T-helper 9 cell (primary cell): ENCODE measurements at places on chromosomes 3 and 15.
A peak's percentile ranks its signal among the peaks of the same experiment; 100 is the strongest.

DNA sequence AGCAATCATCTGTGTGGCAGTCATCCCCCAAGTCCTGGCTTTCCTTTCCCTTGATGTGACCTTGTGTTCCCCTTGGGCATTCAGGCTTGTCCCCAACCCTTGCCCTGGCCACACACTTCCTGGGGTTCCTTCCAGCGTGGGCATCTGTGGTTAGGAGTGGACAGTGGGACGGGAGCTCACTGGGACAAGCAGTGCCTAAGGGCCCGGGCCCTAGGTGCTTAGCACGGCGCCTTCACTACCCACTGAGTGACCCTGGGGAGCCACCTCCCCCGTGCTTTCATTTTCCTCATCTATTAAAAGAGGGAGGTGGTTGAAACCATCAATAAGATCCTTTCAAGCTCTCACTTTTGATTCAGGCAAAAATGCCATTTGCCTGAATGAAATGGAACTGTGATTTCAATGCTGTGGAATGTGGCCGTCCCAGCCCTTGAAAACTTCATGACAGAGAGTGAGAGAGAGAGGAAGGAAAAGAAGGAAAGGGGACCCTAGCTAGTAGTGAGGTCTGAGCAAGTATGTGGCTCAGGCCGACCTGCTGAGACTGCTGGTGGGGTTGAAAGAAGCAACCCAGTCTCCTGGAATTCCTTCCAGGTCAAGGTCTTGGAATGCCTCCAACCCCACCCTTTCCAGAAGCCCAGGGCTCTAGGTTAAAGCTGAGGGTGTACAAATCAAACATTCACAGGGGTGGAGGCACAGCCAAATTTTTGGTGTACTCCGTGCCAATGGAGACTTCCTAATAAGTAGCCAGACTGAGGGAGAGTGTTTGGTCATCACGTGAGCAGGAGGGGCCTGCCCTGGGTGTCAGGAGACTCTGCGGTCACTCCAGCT is 302.9 kb downstream of the TLE3 start:
- no peak for DNase-seq

DNA sequence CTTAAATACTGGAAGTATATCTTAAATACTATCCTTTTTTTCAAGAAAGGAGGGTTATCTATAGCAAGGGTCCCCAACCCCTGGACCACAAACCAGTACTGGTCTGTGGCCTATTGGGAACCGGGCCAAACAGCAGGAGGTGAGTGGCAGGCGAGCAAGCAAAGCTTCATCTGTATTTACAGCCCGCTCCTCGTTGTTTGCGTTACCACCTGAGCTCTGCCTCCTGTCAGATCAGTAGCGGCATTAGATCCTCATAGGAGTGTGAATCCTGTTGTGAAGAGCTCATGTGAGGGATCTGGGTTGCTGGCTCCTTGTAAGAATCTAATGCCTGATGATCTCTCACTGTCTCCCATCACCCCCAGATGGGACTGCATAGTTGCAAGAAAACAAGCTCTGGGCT is 26.1 kb downstream of the SUMF1 start:
- DNase-seq = no peak

DNA sequence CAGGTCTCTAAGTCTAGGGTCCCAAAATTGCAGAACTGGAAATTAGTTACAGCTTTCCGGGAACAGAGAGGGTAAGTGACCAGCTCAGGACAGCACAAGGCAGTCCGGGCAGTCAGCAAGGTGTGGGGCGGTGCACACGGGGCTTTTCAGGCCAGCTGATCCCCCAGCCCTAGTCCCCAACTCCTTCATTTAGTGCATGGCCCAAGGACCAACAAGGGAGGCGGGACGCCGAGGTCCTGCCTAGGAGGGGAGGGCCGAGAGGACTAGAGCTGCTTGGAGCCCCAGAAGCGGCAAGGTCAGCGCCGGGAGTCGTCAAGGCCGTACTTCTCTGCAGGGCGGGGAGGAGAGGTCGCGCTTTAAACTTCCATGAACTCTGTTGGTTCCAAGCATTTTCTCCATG is 2.0 kb upstream of the PDE8A start:
- DNase-seq = no peak

DNA sequence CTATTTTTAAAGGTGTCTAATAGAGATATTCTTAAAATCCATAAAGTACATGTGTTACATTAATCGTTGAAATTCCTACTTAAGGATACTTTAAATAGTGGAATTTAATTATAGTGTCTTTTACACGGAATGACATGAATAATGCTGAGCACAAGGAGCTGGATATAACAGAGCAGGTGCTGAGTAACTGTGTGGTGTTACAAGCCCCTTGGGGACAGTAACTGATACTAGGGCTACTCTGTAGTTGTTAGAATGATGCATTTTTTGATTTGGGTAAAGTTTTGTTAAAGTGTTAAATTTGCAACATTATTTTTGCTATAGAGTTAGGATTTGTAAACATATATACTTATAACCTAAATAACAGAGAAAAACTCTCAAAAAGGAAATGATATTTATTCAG is 1496.1 kb downstream of the OTOL1 start:
- no peak for DNase-seq

DNA sequence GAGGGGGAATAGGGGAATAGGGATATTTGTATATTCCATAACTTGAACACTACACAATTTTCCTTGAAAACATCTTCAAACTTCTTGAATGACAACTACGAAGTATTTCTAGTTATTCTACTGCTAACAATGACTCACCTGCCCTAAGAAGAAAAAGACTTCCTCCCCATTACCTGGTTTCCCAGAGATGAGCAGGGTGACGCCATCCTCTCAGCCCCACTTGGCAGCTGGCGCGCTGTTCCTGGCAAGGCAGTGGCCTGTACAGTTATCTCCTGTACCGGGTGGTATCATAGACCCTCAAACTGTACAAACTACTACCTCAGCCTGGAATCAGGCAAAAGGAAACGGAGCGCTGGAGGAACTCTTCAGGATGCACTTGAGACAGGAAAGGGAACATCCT is 10.4 kb downstream of the WDR82 start:
- DNase-seq = peak; percentile 34

GRCh38 chr15:57728436-57728835 is 21.9 kb downstream of the POLR2M start:
- DNase-seq = no peak

GRCh38 chr15:85582131-85583079 is 202.0 kb downstream of the AKAP13 start:
- DNase-seq = peak; percentile 48

GRCh38 chr3:3200632-3201212 is 21.2 kb upstream of the CRBN start:
- DNase-seq = no peak

GRCh38 chr3:72520690-72521308 is 327.4 kb downstream of the SHQ1 start:
- no peak for DNase-seq

DNA sequence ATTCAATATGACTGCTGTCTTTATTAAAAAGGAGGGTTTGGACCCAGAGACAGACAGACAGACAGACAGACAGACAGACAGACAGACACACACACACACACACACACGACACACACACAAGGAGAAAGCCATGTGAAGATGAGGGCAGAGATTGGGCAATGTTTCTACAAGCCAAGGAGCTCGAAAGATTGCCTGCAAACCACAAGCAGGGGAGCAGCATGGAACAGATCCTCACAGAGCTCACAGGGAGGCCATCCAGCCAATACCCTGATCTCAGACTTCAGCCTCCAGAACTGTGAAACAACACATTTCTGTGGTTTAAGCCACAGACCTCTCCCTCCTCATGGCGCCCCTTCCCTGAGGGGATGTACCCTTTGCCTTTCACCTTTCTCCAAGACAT is 35.8 kb upstream of the ABHD2 start:
- DNase-seq = no peak

GRCh38 chr3:106880206-106880605 is 497.0 kb upstream of the CCDC54 start:
- no peak for DNase-seq

DNA sequence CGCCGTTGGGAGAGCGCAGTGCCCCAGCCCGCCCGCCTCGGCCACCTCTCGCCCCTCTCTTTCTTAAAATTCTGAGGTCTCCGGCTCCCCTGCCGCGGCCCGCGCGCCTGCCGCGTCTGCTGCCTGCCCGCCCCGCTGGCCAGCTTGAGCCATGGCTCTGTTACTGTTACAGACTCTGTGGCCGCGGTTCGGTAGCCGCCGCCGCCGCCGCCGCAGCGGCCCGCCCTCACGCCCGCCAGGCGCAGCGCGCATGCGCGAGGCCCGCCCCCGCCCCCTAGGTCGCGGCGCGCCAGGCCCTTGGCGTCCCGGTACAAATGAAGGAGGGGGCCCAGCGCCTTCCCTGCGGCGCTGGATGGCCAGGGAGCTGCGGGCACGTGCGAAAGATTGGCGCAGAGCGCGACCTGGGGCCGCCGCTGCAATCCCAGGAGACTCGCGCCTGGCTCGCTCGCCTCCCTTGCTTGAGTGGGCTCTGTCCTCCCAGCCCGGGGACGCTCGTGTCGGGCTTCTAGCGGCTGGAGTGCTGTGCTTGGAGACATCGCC is at the start of gene ONECUT1:
TSS of gene ONECUT1 (minus strand) at position 168 of the 540 bp plus-strand sequence. CDS start 452 bp downstream, outside the sequence.
- no peak for DNase-seq

GRCh38 chr15:27059610-27060202 is 88.7 kb downstream of the GABRG3 start:
- DNase-seq = no peak

GRCh38 chr3:119388577-119388976 is 74.8 kb downstream of the TMEM39A start:
- no peak for DNase-seq

DNA sequence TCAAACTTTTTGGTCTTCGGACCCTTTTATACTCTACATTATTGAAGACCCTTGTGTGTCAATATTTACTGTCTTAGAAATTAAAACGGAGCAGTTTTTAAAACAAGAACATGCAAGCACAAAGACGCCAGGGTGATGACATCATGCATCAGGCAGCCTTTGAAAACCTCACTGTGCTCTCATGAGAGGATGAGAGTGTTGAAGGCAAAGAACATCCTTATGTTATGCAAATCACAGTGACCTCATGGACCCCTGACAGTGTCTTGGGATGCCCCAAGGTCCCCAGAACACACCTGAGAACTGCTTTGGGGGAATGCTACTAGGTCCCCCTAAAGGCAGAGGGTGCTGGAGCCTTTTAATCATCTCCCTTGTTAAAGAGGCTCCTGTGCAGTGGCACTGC is 51.6 kb downstream of the CHDH start:
- DNase-seq = no peak

GRCh38 chr3:149541091-149541491 is 66.6 kb downstream of the TM4SF4 start:
- no peak for DNase-seq

GRCh38 chr3:69252631-69253030 is 130.2 kb upstream of the LMOD3 start:
- no peak for DNase-seq

DNA sequence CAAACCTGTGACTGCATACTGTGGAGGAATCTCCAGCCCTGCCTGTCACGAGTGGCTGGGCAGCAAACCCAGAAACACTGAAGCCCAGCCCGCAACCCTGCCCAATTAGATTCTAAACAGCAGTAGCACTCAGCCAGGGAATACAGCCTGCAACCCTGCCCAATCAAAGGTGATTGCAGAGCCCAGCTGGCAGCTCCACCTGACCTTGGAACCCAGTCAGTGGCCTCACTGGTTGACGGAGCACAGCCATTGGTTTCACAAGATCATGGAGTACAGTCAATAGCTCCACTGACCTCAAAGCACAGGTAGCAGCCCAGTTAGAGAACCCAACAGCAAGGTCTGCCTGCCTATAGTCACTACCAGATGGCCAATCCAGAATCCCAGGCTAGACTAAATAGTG is 35.2 kb upstream of the MYLK start:
- no peak for DNase-seq

- DNase-seq = no peak
These were observed 59.1 kb downstream of the CORO2B start for GRCh38 chr15:68637767-68638404.

GRCh38 chr3:61940236-61940635 is 378.9 kb downstream of the PTPRG start:
- DNase-seq = no peak

GRCh38 chr3:34202975-34203374 is 404.5 kb downstream of the PDCD6IP start:
- DNase-seq = no peak

DNA sequence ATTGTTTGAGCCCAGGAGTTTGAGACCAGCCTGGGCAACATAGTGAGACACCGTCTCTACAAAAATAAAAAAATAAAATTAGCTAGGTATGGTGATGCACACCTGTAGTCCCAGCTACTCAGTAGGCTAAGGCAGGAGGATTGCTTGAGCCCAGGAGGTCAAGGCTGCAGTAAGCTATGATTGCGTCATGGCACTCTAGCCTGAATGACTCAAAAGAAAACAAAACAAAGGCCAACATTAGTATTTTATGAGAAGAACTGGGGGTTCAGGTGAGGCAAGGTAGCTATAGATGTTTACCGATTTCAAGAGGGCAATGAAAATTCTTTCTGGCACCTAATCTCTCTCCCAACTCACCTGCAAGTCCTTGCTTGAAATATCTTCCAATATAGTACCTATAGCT is 77.2 kb downstream of the GREM1 start:
- DNase-seq = no peak

GRCh38 chr3:34782871-34783270 is 856.5 kb upstream of the ARPP21 start:
- DNase-seq = no peak

DNA sequence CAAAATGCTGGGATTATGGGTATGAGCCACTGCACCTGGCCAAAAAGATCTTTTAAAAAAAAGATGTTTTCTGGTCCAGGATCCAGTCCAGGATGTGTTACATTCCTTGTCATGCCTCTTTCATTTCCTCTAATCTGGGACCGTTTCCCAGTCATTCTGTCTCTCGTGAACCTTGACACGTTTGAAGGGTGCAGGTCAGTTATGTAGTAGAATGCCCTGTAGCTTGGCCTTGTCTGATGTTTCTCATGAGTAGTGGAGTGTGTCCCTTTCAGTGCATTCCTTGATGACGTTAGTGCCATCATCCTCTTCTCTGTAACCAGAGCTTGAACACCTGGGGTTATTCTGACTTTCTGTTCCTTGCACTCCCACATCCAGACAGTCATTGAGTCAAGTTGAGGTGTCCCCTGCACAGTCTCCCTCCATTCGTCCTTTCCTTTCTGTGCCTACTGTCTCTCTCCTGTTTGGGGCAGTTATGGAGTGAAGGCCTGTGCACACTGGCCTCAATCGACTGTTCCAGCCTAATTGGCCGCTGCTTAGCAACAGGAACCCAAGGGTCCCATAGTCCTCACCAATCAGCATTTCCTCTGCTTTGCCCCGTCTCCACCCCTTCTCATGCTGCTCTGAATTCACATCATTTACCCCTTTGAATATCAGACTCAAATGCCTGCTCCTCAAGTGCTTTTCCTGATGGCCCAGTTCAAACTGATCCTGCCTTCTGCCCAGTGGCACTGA is 5.5 kb downstream of the FAM81A start:
- DNase-seq = no peak
